ENCODE measurements at places on chromosomes 6 and 20. TPM values are rescaled to one million over a fixed set of nuclear protein-coding genes. Genes with fewer than 3 reads are reported as not detected.
A peak's percentile ranks its signal among the peaks of the same experiment; 100 is the strongest.

GRCh38 chr6:139277161-139277560 is 14.6 kb downstream of the TXLNB start:
- peak; percentile 47 for DNase-seq
- no peaks in the 10 kb centered on the region for H3K4me1 ChIP-seq
- H3K27ac ChIP-seq: no peak overlapping the region
- no peak overlapping the region for H3K4me3 ChIP-seq
- no peaks in the 10 kb centered on the region for H3K27me3 ChIP-seq

EEF1A2 gene
- total RNA-seq: 1,067 TPM

DNA sequence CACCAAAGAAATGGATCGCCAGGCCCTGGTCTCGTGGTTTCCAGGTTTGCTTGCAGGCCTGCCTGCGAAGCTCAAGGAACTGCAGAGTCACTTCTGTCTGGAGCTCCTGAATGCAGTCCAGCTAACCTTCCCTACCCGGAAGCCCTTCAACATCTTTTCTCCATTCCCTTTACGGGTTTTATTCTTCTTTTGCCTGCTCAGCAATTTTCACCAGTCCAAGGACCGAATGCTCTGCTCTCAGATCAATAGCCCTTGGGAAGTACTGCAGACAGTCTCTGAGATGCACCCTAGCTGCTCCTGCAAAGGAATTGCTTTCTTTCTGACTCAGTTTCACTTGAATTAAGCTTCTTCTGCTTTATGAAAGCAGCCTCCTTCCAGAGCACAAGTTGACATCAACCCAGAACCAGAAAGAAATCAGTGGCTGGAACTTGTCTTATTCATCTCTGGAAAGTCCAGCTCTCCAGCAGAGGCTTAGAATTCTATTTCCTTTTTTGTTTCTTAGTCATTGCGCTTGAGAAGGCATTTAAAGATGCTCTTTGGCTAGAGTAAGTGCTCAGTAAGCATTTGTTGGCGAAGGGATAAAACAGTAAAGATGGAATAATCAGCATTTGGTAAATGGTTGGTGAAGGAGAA is 18.7 kb upstream of the YWHAB start:
- H3K4me1 ChIP-seq: peaks cover 8% of the 10 kb centered on the region
- no peak overlapping the region for H3K4me3 ChIP-seq
- no peak for DNase-seq

GRCh38 chr6:78611886-78612480 is 255.4 kb upstream of the IRAK1BP1 start:
- no peak overlapping the region for H3K4me3 ChIP-seq
- DNase-seq: peak; percentile 44
- H3K27me3 ChIP-seq: no peaks in the 10 kb centered on the region
- H3K27ac ChIP-seq: no peak overlapping the region
- no peaks in the 10 kb centered on the region for H3K4me1 ChIP-seq

FUT9 gene
- total RNA-seq: not detected

DNA sequence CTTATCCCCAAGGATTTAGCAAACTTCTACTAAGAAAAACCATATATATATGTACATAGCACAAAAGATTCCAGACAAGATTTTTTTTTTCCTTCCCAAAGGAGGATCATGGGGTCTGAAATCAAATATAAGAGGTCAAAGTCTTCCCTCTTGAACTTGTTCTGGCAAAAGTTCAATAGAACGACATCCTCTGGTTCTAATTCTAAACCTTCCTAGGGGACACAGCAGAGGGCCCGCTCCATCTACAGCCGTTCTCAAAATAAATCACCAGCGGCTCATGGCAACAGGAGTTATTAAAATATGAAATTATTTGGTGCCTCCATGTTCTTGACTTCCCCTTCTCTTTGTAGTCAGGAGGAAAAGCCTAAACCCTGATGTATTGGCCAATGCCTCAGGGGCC is 29.0 kb downstream of the ANKRD60 start:
- no peak overlapping the region for H3K27ac ChIP-seq
- no peak for DNase-seq
- H3K27me3 ChIP-seq: peaks cover 18% of the 10 kb centered on the region
- no peaks in the 10 kb centered on the region for H3K4me1 ChIP-seq

PSMB8 gene
- 0.42 TPM for total RNA-seq

- peak overlapping the region; percentile 18 for H3K27ac ChIP-seq
- peaks cover 7% of the 10 kb centered on the region for H3K4me1 ChIP-seq
- no peaks in the 10 kb centered on the region for H3K27me3 ChIP-seq
Observed at GRCh38 chr6:22699151-22699550, 129.8 kb downstream of the HDGFL1 start.

NMBR gene
- not detected for total RNA-seq

DNA sequence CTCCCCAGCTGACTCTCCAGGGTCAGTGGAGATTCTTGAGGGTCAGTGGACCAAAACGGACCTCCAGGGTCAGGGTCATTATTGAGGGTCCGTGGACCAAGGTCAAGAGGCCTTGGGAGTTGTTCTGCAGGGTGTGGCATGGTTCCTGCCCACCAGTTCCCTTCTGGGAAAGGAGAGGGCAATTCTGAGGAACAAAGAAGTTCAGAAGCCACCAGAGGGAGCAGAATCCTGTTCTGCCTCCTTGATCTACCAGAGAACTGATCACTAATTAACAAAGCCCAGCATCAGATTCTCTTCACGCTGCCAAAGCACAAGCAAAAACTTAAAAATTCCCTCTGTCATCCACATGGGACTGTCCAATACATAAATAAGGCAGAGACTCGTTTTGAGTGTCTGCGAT is 263.4 kb downstream of the DHX35 start:
- H3K4me1 ChIP-seq: no peaks in the 10 kb centered on the region
- H3K4me3 ChIP-seq: no peak overlapping the region
- no peaks in the 10 kb centered on the region for H3K27me3 ChIP-seq
- H3K36me3 ChIP-seq: no peaks in the 10 kb centered on the region
- DNase-seq: no peak
- H3K27ac ChIP-seq: no peak overlapping the region

GRCh38 chr20:35903843-35904242 is 50.5 kb downstream of the SCAND1 start:
- no peak overlapping the region for H3K27ac ChIP-seq
- H3K27me3 ChIP-seq: no peaks in the 10 kb centered on the region
- peaks cover 10% of the 10 kb centered on the region for H3K4me1 ChIP-seq
- no peak overlapping the region for H3K4me3 ChIP-seq

GRCh38 chr6:32623693-32624092 is 13.5 kb upstream of the HLA-DQA1 start:
- DNase-seq: no peak
- H3K36me3 ChIP-seq: no peaks in the 10 kb centered on the region
- H3K4me1 ChIP-seq: no peaks in the 10 kb centered on the region
- no peak overlapping the region for H3K4me3 ChIP-seq
- H3K27me3 ChIP-seq: no peaks in the 10 kb centered on the region
- H3K27ac ChIP-seq: no peak overlapping the region

DNA sequence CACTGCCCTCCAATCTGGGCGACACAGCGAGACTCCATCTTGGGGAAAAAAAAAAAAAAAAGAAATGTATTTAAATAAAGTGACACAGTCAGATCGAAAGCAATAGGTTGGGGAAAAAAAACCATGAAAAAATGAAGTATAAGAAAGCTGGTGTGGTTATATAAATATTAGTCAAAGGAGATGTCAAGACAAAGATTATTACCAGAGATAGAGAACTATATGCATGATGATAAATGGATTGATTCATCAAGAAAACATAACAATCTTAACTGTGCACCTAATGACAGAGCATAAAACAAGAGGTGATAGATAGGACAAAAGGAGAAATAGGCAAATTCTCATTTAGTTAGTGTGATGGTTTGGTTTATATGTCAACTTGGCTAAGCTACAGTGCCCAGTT is 146.9 kb upstream of the AHI1 start:
- no peak overlapping the region for H3K4me3 ChIP-seq
- DNase-seq: no peak
- H3K4me1 ChIP-seq: no peaks in the 10 kb centered on the region
- H3K27me3 ChIP-seq: no peaks in the 10 kb centered on the region
- no peaks in the 10 kb centered on the region for H3K36me3 ChIP-seq
- H3K27ac ChIP-seq: no peak overlapping the region

PARD6B gene
- total RNA-seq: 15.5 TPM

C6orf163 gene
- total RNA-seq: 1.5 TPM

GRCh38 chr6:147770221-147770620 is 261.7 kb downstream of the SAMD5 start:
- no peak overlapping the region for H3K4me3 ChIP-seq
- H3K4me1 ChIP-seq: no peaks in the 10 kb centered on the region
- H3K27me3 ChIP-seq: no peaks in the 10 kb centered on the region
- H3K36me3 ChIP-seq: no peaks in the 10 kb centered on the region

TRDN gene
- 33.1 TPM for total RNA-seq

DNA sequence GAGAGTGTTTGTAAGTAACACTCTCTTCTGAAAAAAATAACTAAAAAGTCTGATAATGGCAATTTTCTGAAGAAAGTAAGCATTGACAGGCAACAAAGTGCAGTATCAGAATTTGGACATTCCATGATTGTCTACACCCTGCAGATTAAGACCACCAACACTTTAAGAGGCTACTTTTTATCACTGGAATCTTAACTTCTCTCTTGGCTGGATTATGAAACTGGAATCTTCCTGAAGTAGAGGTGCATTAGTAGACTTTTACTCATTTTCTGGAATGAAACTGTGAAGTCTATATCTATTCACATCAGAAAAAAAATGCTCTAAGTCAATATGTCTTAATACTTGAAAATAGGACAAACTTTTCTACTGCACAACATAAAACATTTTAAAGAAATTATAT is 547.5 kb downstream of the COL12A1 start:
- H3K36me3 ChIP-seq: no peaks in the 10 kb centered on the region
- no peak overlapping the region for H3K4me3 ChIP-seq
- H3K27me3 ChIP-seq: no peaks in the 10 kb centered on the region
- no peaks in the 10 kb centered on the region for H3K4me1 ChIP-seq

GSTA2 gene
- not detected for total RNA-seq

LY6G6D gene
- total RNA-seq: not detected

DNA sequence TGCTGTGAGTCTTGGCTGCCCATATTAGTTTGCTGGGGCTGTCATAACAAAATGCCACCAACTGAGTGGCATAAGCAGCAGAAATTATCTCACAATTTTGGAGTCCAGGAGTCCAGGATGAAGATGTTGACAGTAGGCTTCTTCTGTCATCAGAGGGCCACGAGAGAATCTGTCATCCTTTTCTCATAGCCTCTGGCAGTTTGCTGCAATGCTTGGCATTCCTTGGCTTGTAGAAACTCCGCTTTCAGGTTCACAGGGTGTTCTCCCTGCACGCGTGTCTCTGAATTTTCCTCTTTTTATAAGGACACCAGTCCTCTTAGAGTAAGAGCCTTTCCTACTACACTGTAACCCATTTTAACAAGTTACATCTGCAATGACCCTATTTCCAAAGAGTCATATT is 838.4 kb downstream of the TFAP2A start:
- H3K27ac ChIP-seq: no peak overlapping the region
- H3K27me3 ChIP-seq: no peaks in the 10 kb centered on the region
- no peak overlapping the region for H3K4me3 ChIP-seq
- H3K4me1 ChIP-seq: no peaks in the 10 kb centered on the region
- no peak for DNase-seq
- H3K36me3 ChIP-seq: no peaks in the 10 kb centered on the region

- no peaks in the 10 kb centered on the region for H3K27me3 ChIP-seq
- H3K27ac ChIP-seq: no peak overlapping the region
- no peaks in the 10 kb centered on the region for H3K4me1 ChIP-seq
- DNase-seq: no peak
- no peaks in the 10 kb centered on the region for H3K36me3 ChIP-seq
- no peak overlapping the region for H3K4me3 ChIP-seq
Observed at GRCh38 chr6:24249926-24250325, 107.9 kb downstream of the DCDC2 start.

DNA sequence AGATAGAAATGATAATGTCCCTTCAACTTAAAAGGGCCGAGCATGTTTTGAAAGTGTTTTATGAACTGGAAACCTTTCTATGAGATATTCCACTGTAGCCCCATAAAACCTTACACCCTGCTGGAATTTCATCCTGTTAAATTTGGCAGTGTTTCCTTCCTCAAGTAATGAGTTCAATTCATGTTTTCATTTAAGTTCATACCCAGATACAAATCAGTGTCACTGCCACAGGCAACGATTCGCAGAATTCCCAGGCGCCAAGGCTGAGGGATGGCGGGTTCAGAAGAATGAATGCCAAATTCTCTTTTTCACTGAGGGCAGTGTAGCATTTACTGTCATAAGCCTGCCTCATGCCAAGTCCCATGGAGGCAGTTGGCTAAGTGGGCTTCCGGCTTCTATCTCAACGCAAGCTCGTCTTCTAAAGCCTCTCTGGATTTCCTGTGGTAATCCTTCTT is 511.8 kb upstream of the ID4 start:
- H3K4me3 ChIP-seq: no peak overlapping the region
- H3K27me3 ChIP-seq: no peaks in the 10 kb centered on the region
- no peaks in the 10 kb centered on the region for H3K36me3 ChIP-seq
- DNase-seq: no peak
- H3K4me1 ChIP-seq: peaks cover 8% of the 10 kb centered on the region

DNA sequence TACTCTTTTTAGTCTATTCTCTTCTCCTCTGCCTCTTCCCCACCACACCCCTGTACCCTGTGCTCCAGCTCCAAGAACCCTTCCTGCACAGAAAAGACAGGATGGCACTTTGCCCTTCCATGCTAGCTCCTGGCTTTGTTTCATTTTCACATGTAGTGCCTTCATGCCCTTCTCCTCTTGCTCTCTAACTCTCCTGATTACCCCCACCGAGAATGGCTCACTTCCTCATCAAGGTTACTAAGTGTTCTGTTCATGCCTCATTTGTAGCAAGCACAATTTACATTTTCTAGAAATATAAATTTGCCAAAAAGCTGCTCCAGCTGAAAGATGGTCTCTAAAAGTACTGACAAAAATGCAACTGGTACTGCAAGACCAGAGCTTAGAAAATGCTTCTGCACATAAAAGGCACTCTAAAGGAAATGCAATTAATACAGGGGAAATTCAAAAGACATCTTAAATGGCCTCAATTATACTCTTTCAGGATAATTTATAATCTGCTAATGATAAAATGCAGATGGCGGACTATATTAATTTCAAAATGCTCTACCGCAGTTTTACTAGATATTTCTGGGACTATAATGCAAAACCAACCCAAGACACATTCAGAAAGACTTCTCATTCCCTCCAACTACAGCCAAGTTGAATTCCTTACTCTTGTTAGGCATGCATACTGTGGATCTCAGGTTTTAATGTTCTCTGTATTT is 570.2 kb downstream of the PRKN start:
- no peak overlapping the region for H3K4me3 ChIP-seq
- H3K27ac ChIP-seq: no peak overlapping the region
- no peaks in the 10 kb centered on the region for H3K4me1 ChIP-seq
- DNase-seq: no peak
- no peaks in the 10 kb centered on the region for H3K36me3 ChIP-seq
- H3K27me3 ChIP-seq: no peaks in the 10 kb centered on the region
